ENCODE measurements at places on chromosomes 7 and 10.

- no peak for DNase-seq
These were observed 4.0 kb downstream of the RADIL start for GRCh38 chr7:4879396-4880081.

DNA sequence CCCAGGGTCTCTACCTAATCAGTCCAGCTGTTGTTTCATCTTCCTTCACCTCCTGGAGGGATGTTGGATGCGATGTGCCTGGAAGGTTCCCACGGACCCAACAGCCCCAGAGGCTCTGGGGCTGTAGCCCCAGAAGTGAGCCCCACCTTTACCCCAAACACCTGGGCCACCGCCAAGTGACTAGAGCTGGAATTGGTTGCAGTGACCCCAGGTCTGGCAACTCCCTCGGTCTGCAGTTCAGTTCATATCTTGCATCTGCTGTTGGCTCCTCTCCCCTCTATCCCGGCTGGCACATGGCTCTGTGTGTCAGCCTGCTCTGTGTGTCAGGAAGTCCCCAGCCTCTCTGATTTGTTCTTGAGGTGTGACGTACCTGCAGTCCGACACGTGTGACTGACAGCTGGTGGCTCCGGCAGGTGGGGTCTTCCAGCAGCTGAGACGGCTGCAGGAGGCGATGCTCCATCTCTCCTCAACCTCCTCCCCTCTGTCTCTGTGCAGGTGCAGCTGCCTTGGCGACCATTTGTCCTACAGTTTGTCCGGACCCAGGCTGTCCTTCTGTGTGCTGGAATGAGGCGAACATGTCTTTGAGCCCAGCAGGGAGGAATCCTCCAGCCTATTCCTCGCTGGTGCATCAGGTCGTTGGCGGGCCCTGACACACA is 38.6 kb downstream of the ELFN1 start:
- no peak for DNase-seq

- no peak for DNase-seq
These were observed 560.0 kb upstream of the GALNT17 start for GRCh38 chr7:70571961-70572360.

DNA sequence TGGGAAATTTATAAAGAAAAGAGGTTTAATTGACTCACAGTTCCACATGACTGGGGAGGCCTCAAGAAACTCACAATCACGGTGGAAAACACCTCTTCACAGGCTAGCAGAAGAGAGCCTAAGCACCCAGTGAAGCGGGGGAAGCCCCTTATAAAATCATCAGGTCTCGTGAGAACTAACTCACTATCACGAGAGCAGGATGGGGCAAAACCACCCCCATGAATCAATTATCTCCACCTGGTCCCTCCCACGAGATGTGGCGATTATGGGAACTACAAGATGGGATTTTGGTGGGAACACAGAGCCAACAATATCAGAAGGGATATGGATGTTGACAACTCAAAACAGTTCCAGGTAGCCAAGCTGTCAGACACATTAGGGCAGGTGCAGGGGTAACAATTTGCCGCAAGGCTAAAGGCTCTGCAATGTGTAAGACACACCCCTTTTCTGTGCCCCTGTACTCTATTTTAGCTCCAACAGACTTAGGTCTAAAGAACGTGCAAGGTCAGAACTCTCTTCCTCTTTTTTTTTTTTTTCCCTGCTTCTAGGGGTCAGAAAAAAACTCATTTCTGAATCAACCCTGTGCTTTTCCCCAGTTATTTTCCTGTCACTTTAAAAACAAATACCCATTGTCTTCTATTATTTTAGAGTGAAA is 30.7 kb upstream of the RBM20 start:
- DNase-seq: no peak

- DNase-seq: no peak
These were observed 3.4 kb upstream of the IL6 start for GRCh38 chr7:22723637-22724036.
